ENCODE measurements at places on chromosomes 4 and X.

GRCh38 chrX:24506082-24506481, 41.0 kb downstream of the PDK3 start:
- DNase-seq, result no peak

DNA sequence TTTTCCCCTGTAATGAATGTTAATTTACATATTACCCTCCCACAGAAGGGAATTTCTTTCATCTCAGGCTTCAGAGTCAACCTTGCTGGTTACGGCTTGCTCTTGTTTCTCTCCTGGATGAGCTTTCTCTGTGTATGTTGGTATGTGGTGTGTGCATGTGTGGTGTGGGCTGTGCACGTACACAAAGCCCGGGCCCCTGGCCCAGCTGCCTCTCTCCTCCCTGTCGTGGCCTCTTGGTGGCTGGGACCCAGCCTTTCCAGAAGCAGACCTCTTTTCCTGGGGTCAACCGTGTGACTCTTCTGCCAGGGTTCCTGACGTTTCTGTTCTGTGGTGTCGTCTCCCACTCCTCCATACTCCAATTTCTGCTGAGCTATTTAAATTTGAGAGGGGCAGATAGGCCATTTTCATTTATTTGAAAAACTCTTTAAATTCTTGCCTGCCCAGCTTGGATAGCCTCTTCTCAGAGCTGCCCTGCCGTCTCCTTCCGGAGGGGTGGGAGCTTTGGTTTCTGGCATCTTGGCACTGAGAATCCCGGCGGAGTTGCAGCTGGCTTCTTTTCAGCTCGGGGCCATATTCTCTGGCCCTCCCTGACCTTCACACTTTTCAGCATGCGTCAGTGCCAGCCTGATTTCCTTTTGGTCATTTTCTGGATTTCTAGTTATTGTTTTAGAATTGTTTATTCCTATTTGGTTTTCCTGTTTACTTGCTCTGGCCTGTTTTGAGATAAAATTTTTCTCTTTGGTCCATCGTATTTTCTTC, 25.1 kb downstream of the FHDC1 start:
- DNase-seq, result no peak

DNA sequence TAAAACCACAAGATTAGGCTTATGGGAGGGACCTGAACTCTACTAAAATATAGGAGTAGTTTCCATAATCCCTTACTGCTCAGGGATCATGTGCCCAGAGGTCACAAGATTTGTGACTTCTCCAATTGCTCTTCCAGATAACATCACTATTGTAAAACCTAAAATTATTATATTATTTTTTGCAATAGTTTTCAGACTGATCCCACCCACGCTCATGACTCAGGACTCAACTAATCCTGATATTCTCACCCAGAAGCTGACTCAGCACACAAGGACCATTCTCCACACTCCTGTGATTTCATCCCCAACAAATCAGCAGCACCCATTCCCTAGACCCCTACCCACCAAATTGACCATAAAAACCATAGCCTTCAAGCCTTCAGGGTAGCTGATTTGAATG, 24.0 kb upstream of the RPL34 start:
- no peak for DNase-seq

- no peak for DNase-seq
These were observed 249.6 kb downstream of the OPHN1 start for GRCh38 chrX:68183612-68184214.

GRCh38 chrX:85619962-85620361, 240.5 kb upstream of the POF1B start:
- peak; percentile 36 for DNase-seq

- DNase-seq, result peak; percentile 22
These were observed 205.9 kb upstream of the GALNT7 start for GRCh38 chr4:172962564-172963353.

GRCh38 chr4:66182636-66183035, 512.3 kb upstream of the EPHA5 start:
- no peak for DNase-seq

Measured in NCI-H446 (cell line).